HuH-7 (cell line): ENCODE measurements at places on chromosomes 2 and 18.

DNA sequence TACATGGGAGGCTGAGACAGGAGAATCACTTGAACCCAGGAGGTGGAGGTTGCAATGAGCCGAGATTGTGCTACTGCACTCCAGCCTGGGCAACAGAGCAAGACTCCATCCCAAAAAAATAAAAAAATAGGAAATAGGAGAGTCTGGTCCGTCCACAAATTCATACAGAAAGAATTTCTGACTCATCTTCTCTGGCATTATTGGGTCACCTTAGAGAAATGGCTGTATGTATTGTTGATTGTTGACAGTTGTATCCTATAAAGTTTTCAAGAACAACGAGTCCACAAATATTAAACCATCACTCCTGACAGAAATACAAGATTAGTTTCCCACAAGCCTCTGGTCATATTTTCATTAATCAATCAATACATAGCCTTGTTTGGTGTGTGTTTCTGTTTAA, 20.4 kb downstream of the RBM43 start:
- DNase-seq = no peak

GRCh38 chr18:41600693-41601391, 354.2 kb upstream of the PIK3C3 start:
- no peak for DNase-seq

DNA sequence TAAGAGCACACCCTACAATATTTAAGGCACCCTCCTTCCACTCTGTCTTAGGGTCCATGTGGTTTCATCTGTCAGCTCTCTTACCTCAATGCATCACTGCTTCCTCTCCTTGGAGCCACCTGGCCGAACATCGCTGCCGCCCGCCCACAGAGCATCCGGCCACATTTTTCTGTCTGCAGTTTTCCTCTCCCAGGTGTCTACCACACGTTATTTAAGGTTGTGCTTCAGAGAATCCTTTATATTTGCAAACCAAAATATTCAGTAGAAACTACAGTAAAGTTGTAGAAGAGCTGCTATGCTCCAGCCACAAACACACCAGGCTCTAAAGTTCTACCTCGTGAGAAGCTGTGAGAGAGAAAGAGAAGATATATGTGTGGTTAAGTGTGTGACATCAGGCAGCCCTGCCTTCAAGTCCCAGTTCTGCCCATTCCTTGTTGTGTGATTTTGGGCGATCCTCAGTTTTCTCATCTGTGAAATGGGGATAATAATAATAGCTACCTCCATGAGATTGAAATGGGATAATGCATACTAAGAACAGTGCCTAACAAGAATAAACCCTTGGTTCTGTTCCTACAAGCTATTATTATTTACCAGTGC, 4.9 kb upstream of the STK17B start:
- no peak for DNase-seq

GRCh38 chr2:126275098-126275497, 380.9 kb upstream of the GYPC start:
- no peak for DNase-seq

GRCh38 chr2:203809084-203809521, 58.5 kb upstream of the CTLA4 start:
- no peak for DNase-seq

- DNase-seq = no peak
These were observed 61.6 kb downstream of the LPIN1 start for GRCh38 chr2:11808016-11808400.

- DNase-seq = no peak
These were observed 127.5 kb upstream of the SLC1A4 start for GRCh38 chr2:64861452-64862397.

DNA sequence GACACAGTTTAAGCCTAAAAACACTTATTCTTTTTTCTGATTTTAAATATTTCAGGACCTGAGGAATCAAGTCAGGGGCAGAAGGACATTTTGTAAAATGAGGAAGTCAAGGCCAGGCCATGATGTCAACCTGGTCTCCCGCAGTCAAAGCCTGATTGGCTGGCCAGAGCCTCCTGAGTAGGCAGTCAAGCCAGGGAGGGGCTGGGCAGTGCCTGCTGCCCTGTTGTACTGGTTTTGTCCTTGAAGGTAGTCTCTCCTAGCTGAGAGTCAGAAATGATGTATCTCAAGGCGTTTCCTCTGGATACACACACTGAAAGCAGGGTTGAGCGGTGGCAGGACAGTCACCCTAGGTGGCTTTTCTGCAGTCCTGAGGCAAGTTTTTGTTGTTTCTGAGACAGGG, 19.8 kb downstream of the CCT7 start:
- no peak for DNase-seq

DNA sequence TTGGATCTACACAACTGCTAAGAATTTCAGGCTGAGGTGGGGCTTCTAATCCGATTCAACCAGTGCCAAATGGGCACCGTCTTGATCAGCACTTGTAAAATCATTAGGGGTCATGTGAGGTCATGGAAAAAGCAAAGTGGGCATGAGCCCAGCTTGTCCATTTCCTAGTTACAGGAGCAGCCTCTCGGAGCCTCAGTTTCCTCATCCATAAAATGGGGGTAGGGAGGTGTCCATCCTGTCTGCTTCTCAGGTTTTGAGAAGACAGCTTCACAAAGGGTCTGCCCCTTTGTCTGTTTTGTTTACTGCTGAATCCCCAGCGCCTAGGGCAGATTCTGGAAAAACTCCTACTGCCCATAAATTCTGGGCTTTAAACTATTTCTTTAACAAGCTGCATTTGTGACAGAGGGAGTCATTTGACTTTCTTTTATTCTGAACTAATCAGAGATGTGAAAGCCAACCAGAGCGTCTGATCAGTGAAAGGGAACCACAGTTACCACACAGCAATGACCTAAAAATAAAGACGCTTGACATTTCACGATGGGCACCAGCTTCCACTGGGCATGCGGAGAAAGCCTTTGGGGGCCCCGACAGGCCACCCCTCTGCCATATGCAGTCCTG, 38.9 kb downstream of the DNMT3A start:
- DNase-seq = no peak

GRCh38 chr2:182179176-182179575, 193.5 kb downstream of the PPP1R1C start:
- DNase-seq = no peak

GRCh38 chr18:58896268-58896667, 31.6 kb downstream of the ZNF532 start:
- DNase-seq = no peak

- no peak for DNase-seq
These were observed 192.4 kb downstream of the TWIST2 start for GRCh38 chr2:239040152-239040761.

GRCh38 chr2:104863468-104864279, 9.8 kb downstream of the POU3F3 start:
- DNase-seq = no peak
